ENCODE measurements at places on chromosomes 5 and 9.

GRCh38 chr5:7271435-7272084 is 124.4 kb upstream of the ADCY2 start:
- DNase-seq, result no peak

DNA sequence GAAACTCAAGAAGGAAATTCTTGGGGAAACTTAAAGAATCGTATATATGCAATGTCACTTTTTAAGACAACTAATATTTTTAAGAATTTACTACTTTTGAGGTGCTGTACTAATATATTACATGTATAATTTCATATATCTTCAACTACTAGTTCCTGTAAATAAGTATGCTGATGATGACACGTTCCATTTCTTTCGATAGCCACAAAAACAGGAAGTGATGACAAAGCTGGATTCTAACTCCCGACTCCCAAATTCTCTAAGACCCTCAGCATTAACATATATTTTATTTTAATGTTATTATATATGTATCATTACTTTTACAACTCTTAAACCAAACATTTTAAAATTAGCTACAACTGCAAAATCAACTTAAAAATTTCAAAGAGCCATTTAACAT is 74.8 kb downstream of the STK32A start:
- DNase-seq, result no peak

- no peak for DNase-seq
Measured at GRCh38 chr5:150181766-150182545, 7.9 kb upstream of the SLC6A7 start.

DNA sequence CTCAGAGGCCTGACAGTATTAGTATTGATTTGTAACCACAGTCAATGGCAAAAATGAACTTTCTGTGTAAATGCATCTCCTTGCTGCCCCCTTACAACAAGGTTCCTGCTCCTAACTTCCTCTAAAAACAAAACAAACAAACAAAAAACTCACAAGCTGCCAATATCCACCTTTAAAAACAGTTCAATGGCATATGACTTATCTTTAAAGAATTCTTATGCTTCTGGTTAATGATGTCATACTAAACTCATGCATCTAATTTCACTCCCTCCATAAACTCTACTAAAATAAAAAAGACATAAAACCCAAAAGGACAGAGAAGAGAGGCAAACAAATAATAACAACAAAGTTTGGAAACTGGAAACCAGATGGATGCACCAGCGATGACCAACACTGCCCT is 9.0 kb upstream of the OR1N1 start:
- DNase-seq, result no peak

DNA sequence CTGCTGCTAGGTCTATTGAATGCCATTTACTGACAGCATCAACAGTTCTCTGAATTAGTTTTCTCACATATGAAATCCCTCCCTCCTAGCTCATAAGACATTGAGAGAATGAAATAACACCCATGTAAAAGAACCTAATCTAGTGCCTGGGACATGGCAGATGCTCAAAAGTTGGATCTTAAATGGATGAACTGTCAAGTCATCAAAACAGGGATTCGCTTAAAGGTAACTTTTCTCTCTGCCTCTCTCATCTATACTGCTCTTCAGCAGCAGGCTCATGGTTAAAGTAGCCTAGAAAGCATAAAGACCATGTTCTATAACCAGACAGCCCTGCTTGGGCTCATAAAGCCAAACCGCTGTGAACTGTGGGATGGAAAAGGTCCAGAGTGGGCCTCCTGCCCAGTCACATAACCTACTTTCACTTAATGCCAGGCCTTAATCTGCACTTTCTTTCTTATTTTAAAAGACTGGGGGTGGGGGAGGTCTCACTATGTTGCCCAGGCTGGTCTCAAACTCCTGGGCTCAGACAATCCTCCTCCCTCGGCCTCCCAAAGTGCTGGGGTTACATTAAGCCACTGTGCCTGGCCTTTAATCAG is 3.7 kb downstream of the TMEM245 start:
- DNase-seq, result no peak

DNA sequence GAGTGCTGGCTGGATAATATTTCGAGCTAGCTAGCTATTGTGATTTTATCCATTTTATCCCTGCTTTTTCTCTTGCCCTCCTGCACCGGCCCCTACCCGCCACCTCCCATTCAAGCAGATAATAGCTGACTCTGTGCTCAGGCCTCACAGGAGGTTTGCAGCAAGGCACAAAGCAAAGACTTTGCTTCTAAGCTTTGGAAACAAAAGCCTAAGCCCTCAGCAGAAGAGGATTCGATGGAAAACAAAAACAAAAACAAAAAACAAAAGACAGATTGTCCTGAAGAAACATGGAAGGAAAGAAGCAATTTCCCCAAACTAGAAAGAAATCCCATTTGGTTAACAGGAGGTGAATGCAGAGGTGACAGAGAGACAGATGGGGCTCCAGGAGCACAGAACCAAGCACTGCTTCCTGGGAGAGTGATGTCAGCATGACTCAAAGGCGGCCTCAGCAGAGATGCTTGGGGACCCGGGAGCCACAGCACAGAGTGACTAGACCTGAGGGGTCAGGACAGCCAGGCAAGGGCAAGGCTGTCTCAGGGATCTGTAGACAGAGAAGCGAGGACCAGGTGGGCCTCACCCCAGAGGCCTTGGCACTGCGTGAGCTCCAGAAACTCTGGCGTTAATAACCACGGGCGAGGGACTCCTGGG is 28.4 kb downstream of the MTX3 start:
- DNase-seq, result no peak

- DNase-seq, result no peak
Measured at GRCh38 chr5:32865475-32865874, 154.4 kb downstream of the NPR3 start.

DNA sequence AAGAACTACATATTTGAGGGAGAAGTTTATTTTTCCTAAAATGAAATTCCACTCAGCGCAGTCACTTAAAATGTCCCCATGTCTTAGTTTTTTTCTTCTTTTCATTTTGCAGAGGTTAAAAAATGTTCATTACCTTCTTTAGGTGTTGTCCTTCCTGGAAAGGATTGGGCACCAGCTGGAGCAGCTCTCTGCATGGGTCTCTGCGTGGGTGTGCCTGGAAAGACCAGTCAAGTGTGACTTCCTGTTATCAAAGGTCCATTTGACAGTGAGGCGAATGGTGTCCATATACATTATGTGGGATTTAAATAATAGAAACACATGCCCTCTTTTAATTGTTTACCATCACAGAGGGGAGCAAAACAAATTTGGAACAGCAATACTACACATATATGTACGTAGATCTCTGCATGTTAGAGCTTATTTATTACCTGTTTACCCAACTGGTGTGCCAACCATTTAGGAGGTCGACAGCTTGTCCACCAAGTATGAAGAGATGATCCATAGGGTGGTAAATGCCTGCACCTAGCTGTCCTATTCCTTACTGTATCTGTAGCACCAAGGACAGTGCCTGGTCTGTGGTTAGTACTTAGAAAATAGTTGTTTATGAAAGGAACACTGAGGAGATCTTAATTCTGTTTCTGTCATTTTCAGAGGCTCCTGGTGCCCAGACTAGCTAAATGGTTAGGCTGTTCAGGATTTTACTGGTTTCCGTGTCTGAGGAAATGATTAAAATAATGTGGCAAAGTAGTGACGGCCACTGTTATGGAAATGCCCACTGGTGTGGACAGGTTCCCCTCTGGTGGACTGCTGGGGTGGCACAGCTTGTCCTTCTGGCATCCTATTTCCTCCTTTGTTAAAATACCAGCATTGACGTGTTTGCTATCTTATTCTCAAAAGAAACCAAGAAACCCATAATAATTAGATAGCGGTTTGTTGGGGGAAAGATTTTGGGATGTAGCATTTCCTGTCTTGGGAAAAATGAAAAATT is 200.4 kb downstream of the MAST4 start:
- DNase-seq, result no peak

- DNase-seq, result no peak
Measured at GRCh38 chr5:61766141-61766540, 434.1 kb downstream of the ZSWIM6 start.

GRCh38 chr5:84682531-84682930 is 297.9 kb upstream of the EDIL3 start:
- no peak for DNase-seq

- DNase-seq, result no peak
Measured at GRCh38 chr9:95089257-95090022, 228.1 kb downstream of the FANCC start.

DNA sequence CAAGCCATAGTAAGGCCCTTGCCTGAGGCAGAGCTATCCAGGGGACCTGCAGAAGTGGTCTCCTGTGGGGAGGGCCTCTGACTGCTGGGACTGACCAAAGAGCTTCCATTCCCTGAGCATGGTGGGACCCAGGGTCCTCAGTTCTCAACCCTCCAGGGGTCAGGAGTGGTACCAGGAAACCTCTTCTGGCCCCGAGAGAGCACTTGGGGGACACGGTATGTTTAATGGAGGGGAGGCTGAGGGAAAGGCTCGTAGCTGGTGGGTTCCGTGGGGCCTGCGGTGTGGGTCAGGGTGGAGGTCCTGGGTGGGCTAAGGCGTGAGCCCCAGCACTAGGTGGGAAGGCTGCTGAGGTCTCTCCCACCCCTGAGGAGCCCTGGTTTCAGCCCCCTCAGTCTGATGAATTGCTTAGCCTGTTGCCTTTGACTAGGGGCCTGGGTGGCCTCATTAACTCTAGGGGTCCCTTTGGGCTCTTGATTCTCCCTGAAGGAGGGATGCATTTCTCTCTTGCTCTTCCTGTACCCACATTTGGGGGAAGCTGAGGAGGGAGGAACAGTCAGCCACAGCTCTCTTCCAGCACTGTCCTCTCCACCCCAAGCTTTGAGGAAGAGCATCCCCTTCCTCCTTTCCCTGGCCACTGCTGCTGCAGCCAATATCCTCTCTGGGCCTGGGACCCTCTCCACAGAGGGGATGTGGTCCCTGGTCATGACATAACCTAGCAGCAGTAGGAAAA is 34.0 kb downstream of the CSF1R start:
- DNase-seq, result no peak

DNA sequence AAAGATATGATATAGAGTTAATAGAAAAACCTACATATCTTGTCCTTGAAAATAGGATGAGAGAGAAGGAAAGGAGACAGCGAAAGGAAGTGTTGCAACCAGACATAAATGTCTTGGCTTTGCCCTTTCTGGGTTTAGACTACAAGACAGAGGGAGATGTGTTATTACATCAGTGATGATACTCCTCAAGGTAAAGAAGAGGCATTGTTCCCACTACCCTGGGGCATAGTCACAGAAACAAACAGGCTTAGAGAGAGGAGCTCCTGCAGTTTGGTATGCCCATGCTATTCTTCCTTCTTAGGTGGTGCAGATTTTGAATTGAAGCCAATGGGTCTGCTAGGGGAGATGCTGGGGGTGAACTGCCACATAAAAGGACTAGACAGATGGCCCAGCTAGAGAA is 166.8 kb upstream of the RFX3 start:
- DNase-seq, result no peak

- DNase-seq, result no peak
Measured at GRCh38 chr5:42520203-42520602, 97.0 kb downstream of the GHR start.

Measured in stimulated activated CD4-positive, alpha-beta T cell treated with anti-CD3 and anti-CD28 coated beads, Interleukin-2, amount 100 ng/mL, for 4 hours (primary cell).